ENCODE measurements at places on chromosomes 1 and 21.

DNA sequence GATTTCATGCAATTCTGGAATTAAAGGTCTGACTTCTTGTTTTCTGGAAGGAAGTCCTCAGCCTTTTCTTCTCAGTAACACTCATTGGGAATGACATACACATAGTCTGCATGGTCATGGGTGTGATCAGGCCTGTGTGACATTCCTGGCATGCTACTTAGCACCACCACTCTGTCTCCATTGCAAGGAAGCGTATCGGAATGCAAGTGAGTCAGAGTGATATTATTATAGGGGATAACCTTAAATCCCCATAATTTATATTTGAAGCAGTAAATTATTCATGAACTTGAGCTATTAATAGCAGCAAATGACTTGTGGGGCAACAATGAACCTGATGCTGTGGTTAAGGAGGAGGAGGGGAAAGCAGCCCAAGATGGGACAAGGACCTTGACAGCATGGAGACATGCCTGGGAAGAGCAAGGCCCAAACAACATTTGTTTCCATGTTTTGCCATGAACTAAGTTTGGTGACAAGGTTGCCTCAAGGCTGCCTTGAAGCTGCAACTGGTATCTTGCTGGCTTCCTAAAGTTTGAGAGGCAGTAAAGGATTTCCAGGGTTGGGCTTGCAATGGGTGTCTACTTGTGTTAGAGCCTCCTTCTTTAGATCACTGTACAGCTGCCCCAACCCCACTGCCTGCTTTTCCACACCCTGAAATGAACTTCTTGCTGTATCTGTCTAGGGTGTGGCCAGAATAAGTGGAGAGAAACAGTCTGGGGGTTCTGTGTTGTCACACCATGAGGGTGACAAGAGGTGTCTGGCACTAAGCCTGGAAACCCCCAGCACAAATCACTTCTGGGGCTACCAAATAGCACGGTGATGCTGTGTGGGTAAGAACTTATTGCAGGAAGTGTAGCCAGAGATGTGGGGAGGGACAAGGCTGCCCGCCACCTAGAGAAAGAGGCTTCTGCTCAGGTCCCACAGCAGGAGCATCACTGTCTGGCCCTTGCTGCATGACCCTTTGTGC, 4.6 kb downstream of the MAB21L3 start:
- peak; percentile 89 for DNase-seq

GRCh38 chr1:6191968-6192367, 7.4 kb downstream of the RPL22 start:
- DNase-seq = no peak

- peak; percentile 89 for DNase-seq
Measured at GRCh38 chr1:178645808-178646200, 79.2 kb upstream of the RALGPS2 start.

DNA sequence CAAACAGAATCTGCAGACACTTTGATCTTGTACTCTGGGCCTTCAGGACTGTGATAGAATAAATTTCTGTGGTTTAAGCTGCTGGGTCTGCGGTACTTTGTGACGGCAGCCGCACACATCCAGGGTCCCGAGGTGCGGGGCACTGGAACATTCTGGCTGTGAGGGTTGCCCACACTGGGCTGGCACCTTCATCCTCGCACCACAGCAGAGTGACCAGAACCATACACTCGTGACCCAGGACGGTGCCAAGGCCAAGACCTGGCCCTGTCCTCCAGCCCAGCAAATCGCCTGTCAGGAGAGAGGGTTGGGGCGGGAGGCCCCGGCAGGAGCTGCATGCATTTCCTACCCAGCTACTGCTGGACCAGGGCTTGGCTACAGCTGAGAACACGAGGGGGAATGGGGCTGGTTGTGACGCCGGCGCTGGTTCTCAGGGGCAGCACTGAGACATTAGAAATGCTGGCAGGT, 2.6 kb upstream of the FTCD start:
- DNase-seq = no peak

- DNase-seq = no peak
Measured at GRCh38 chr1:154467434-154468102, 34.5 kb upstream of the TDRD10 start.

- DNase-seq = no peak
Measured at GRCh38 chr1:96488777-96489176, 232.8 kb upstream of the PTBP2 start.

- no peak for DNase-seq
Measured at GRCh38 chr1:211583011-211583992, 4.3 kb upstream of the SLC30A1 start.

DNA sequence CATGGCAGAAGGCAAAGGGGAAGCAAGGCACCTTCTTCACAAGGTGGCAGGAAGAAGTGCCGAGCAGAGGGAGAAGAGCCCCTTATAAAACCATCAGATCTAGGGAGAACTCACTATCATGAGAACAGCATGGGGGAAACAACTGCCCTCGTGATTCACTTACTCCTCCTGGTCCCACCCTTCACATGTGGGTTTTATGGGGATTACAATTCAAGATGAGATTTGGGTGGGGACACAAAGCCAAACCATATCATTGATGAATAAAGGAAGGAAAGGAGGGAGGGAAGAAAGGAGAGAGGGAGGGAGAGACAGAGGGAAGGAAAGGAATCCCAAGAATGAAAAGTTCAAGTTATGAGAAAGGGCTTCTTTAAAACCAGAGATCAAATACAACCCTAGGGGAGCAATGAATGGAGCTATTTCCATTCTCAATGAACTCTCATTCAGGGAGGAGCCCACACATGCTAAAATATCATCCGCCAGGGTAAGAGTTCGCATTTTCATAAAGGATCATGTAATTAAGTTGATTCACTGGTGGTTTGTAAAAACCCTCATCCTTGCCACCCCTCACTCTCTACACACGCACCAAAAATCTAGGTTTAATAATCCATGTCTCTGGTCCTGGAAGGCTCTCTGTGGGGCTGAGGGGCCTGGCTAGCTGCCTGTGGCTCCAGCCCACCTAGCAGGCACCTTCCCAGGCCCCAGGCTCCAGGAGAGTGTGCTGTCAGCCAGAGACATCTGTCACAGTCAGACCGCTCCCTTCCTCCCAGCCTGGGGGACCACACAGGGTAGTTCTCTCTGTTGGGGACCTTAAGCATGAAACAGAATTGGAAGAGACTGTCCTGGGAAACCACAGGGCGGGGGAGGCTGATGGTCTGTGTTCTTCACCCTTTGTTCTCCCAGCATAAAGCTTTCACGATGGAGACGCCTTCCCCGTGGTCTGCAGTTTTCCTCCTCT, 94.0 kb downstream of the CCDC185 start:
- no peak for DNase-seq

DNA sequence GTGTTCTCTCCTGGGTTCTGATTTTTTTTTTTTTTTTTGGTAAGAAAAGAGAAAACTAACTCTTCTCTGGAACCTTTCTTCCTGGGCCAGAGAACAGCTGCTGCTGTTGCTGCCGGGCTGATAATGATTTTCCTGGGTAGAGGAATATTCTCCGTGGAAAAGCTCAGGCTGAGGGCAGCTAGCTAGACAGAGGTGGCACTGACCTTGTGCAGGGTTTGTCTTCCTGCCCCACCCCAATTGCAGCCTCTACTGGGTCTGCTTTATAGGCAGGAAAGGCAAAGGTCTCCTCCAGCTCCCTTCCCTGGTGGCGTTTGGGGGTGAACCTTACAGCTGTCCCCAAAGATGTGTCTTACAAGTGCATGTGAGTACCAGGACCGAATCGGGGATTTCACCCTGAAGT, 79.3 kb downstream of the SPSB1 start:
- DNase-seq = no peak

DNA sequence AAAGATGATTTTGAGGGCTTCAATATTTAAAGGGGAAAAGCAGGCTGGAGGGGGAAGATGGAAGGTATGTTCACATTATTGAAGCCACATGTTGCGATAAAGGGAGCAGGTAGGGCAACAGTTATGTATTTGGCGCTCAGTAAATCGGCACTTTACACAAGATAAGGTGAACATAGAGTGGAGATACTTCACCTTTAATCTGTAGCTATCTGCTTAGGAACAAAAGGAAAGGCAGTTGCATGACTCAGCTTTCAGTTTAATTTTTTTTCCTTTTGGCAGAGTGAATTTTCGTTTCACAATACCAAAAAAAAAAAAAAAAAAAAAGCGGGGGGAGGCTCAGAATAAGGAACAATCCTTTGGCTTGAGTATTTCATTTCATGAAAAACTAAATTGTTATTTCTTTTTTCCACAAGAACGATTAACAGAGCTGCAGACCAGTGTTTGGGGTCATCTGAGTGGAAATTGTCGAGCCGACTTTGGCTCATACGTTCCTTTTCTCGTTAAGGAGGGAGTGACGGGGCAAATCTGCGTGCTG, 1.1 kb upstream of the COQ8A start:
- DNase-seq = peak; percentile 77

DNA sequence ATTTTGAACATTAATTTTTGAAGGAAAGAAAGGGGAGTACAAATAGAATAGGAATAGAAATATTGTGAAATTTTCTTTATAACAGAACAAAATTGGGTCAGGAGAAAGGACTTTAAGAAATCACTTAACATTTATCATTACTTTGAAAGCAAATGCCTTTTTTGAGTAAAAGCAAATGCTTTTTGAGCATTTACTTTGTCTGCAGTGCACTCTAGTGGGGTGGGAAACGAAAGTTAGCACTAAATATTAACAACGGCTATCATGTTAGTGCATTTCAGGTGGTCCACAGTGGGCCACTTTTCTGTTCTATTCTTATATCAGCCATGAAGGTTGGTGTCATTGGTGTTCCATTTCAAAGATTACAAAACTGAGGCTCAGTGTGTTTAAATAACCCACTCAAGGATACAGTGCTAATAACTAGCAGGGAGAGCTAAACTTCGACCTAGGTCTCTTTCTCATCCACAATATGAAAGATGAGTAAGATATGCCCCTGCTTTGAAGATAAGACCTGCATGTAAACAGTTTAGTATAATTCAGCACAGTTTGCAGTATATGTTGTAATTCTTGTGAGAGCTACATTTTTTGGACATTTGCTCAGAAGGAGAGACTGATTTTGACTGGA, 13.4 kb downstream of the LRRC8D start:
- no peak for DNase-seq

- DNase-seq = peak; percentile 99
Measured at GRCh38 chr1:235018161-235018560, 110.5 kb downstream of the TOMM20 start.

DNA sequence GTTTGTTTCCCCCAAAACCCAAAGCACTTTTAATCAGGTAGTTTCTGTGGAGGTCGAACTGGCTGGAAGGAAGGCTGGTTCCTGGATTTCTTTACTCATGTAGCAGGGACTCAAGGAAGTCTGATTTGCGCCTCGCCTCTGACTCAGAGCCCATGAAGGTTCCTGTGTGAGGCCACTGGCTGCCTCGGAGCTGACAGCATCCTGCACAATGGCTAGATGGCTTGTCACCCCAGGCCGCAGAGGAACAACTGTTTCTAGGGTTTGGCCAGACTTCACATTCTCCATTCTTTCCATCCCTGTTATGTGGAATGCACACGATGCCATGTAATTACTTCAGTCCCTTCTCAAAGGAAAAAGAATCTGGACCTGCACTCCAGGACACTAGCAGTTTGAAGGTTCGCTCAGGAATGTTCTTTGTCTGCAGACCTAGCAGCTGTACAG, 39.1 kb upstream of the PRSS38 start:
- DNase-seq = peak; percentile 93

DNA sequence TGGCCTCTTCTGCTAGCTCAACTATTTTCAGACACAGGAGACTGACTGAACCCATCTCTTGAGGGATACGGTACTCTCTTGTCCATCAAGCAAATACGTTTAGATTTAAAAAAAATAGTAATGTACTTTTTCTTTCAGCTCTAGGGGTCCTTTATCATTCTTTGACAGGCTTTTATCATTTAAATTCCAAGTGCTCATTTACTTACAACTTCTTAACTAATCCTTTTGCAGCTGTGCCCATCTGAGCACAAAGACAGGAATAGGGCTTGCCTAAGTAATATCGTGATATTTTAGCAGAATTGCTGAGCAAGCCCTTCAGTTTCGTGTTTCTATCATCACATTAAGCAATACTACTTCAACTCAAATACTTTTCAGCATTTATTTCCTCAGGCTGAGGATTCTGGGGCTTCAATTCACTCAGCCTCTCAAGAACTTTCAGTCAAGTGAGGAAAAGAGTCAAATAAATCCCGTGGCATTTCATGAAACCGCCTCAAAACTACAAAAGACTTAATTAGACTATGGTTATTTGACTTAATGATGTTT, 317.6 kb downstream of the BACH1 start:
- no peak for DNase-seq

GRCh38 chr21:27759091-27759659, 792.3 kb upstream of the ADAMTS5 start:
- peak; percentile 34 for DNase-seq

- DNase-seq = no peak
Measured at GRCh38 chr1:26368006-26368405, 4.5 kb downstream of the ZNF683 start.

DNA sequence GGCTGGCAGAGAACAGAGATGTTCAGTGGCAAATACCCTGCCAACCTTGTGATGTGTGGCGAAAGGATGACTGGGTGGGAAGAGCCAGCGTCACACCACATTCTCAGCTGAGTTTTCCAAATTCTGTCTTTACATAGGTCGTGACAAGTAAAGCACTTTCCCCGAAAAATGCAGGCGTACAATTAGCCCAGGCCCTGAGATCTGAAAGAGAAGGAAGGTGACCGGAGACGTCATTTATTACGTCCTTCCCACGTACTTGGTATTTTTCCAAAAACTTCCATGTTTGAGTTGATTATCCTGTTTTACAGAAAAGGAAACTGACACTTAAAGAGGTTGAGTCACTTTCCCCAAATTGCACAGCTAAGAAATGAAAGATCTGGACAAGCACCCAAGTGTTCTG, 413.3 kb downstream of the PRDM2 start:
- no peak for DNase-seq

DNA sequence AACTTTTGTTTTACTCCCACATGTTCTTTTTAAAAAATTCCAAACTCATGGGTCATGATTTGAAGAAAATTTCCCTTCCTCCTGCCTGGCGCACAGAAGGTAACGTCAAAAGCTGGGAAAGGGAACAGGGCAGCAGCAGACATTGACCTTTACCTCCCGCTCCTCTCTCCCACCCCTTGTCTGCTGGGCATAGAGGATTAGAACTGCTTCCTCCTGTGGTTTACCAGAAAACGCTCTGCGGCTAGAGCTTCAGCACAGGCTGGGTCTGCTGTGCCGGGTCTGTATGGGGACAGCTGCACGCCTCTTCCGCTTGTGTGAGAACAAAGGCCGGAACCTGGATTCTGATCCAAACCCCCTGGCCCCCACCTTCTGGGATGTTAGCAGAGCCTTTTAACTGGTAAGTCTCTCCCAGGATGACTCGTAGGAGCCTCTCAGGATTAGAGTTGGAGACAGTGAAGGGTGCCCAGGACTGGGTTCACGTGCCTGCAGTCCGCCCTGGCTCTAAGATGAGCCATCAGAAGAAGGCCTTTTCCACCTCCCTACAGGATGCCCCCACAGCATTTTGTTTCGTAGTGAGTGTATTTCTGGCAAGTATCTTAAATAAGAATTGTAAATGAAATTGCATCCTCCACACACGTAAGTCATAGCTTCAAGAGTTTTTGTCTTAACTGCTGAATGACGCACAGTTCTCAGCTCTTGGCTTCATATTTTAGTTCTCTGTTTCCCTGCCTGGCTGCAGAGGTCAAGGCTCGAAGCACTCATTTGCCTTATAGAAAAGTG, 5.2 kb downstream of the H6PD start:
- peak; percentile 51 for DNase-seq

All from GM23248 (cell line).